Activated CD8-positive, alpha-beta T cell treated with anti-CD3 and anti-CD28 coated beads for 36 hours (primary cell): ENCODE measurements at places on chromosomes 7 and 10. TPM values are rescaled to one million over a fixed set of nuclear protein-coding genes. Genes with fewer than 3 reads are reported as not detected.

The IDI2 gene
- not detected for total RNA-seq

The MEIG1 gene
- 0.79 TPM for total RNA-seq

The CDHR3 gene
- total RNA-seq: 0.74 TPM

- no peak overlapping the region for H3K4me3 ChIP-seq
- H3K27ac ChIP-seq: no peak overlapping the region
- no peak for DNase-seq
- peaks cover 6% of the 10 kb centered on the region for H3K27me3 ChIP-seq
Measured at GRCh38 chr10:68137171-68137570, 27.9 kb downstream of the MYPN start.

DNA sequence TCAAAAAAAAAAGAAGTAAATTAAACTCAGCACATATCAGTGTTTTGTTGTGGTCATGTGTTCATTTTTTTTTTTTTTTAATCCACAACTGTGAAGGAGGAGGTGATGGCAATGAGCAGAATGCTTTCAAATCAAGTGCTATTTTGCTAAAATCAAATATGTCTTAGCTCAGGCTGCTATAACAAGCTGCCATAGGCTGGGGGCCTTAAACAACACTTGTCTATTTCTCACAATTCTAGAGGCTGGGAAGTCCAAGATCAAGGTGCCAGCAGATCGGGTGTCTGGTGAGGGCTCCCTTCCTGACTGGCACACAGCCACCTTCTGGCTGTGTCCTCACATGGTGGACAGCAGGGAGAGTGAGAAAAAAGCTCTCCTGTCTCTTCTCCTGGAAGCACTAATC, 203.9 kb downstream of the FAM107B start:
- no peaks in the 10 kb centered on the region for H3K27me3 ChIP-seq
- no peak for DNase-seq
- H3K36me3 ChIP-seq: peaks cover 62% of the 10 kb centered on the region
- peak overlapping the region; percentile 76 for H3K4me3 ChIP-seq
- H3K27ac ChIP-seq: peak overlapping the region; percentile 92

- H3K4me3 ChIP-seq: no peak overlapping the region
- H3K4me1 ChIP-seq: no peaks in the 10 kb centered on the region
- DNase-seq: no peak
- peaks cover 23% of the 10 kb centered on the region for H3K27me3 ChIP-seq
- no peak overlapping the region for H3K27ac ChIP-seq
- no peaks in the 10 kb centered on the region for H3K36me3 ChIP-seq
Measured at GRCh38 chr10:116669832-116670644, 49.3 kb downstream of the PNLIPRP2 start.

The NOD1 gene
- total RNA-seq: 11.5 TPM

The HOXA4 gene
- total RNA-seq: 0.25 TPM

The PPP1R17 gene
- total RNA-seq: not detected

- H3K4me1 ChIP-seq: peaks cover 7% of the 10 kb centered on the region
- H3K4me3 ChIP-seq: no peak overlapping the region
Measured at GRCh38 chr10:89204621-89205185, 2.4 kb downstream of the CH25H start.

GRCh38 chr7:99257675-99258074, 15.0 kb upstream of the MYH16 start:
- H3K4me1 ChIP-seq: no peaks in the 10 kb centered on the region
- H3K36me3 ChIP-seq: no peaks in the 10 kb centered on the region
- H3K4me3 ChIP-seq: no peak overlapping the region
- no peak for DNase-seq
- H3K27ac ChIP-seq: no peak overlapping the region

The RNF133 gene
- total RNA-seq: not detected

GRCh38 chr7:130695840-130696239, 9.5 kb upstream of the TSGA13 start:
- no peak overlapping the region for H3K27ac ChIP-seq
- no peak overlapping the region for H3K4me3 ChIP-seq
- H3K36me3 ChIP-seq: no peaks in the 10 kb centered on the region
- H3K4me1 ChIP-seq: no peaks in the 10 kb centered on the region

- H3K27me3 ChIP-seq: no peaks in the 10 kb centered on the region
- no peak overlapping the region for H3K4me3 ChIP-seq
- H3K36me3 ChIP-seq: no peaks in the 10 kb centered on the region
Measured at GRCh38 chr10:20457649-20458048, 439.5 kb downstream of the NEBL start.

GRCh38 chr10:30431435-30431911, 2.5 kb upstream of the MAP3K8 start:
- peaks cover 6% of the 10 kb centered on the region for H3K36me3 ChIP-seq
- peak overlapping the region; percentile 31 for H3K4me3 ChIP-seq
- peaks cover 3% of the 10 kb centered on the region for H3K27me3 ChIP-seq
- H3K27ac ChIP-seq: no peak overlapping the region
- peaks cover 41% of the 10 kb centered on the region for H3K4me1 ChIP-seq

DNA sequence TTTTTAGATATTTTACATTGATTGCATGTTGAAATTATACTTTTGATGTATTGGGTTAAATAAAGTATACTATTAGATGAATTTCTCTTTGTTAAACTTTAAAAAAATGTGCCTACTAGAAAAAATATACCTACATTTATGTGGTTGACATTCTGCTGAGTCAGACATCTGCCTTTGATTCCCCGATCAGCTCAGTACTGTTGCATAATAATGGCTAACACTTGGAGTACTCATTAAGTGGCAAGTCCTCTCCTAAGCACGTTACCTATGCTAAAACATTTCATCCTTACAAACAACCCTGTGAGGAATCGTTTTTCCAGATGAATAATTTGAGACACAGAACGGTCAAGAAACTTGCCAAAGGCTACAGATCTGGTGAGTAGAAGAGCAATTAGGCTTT, 14.0 kb upstream of the SEM1 start:
- peaks cover 29% of the 10 kb centered on the region for H3K27me3 ChIP-seq
- no peaks in the 10 kb centered on the region for H3K36me3 ChIP-seq
- no peak overlapping the region for H3K4me3 ChIP-seq
- DNase-seq: no peak
- H3K27ac ChIP-seq: no peak overlapping the region

DNA sequence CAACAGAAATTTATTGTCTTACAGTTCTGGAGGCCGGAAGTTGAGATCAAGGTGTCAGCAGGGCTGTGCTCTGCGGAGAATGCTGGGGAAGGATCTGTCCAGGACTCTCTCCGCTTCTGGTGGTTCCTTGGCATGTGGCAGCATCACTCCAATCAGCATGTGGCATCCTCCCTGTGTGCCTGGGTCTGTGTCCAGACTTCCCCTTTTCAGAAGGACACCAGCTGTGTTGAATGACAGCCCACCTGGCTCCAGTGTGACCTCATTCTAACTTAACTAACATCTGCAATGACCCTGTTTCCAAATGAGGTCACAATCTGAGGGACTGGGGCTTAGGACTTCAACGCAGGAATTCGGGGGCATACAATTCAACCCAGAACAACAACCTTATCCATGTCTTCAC, 141.9 kb downstream of the BMS1 start:
- no peak for DNase-seq
- no peaks in the 10 kb centered on the region for H3K36me3 ChIP-seq
- no peak overlapping the region for H3K4me3 ChIP-seq
- no peak overlapping the region for H3K27ac ChIP-seq
- H3K4me1 ChIP-seq: no peaks in the 10 kb centered on the region
